ENCODE measurements at places on chromosomes 4 and X.

DNA sequence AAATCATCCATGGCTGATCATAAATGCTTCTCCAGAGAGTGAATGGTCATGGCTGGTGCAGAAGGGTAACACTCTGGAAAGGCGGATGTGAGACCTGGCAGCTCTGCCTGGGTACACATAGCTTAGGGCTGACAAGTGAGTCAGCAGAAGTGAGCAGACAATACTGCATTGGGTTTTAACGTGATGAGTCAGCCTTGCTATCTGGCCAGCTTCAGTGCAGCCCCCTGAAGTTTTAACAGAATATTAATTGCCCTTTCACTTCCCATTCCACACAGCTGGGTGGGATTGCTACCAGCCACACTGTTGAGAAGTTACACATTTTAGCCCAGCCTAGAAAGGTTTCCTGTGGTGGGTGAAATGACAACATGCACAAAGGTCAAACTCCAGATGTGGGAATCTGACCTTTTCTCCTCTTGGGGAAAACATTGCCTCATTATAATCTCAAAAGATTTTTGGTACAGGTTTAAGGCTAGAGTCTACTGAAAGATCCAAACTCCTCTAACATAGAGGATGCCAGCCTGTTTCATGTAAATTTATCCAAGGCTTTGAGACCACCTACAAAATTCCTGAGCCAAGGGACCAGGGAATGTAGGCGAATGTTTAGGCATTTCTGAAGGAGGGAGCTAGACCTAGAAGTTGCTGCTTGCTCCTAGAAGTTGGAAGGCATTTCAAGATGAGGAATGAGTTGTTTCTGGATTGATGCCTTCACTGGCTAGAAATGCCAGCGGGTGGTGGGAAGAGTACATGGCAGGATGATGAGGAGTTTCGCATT lies 230.3 kb upstream of the PGRMC2 start:
- no peak for DNase-seq

- no peak for DNase-seq
These were observed 158.1 kb downstream of the ATP10D start for GRCh38 chr4:47642985-47643760.

DNA sequence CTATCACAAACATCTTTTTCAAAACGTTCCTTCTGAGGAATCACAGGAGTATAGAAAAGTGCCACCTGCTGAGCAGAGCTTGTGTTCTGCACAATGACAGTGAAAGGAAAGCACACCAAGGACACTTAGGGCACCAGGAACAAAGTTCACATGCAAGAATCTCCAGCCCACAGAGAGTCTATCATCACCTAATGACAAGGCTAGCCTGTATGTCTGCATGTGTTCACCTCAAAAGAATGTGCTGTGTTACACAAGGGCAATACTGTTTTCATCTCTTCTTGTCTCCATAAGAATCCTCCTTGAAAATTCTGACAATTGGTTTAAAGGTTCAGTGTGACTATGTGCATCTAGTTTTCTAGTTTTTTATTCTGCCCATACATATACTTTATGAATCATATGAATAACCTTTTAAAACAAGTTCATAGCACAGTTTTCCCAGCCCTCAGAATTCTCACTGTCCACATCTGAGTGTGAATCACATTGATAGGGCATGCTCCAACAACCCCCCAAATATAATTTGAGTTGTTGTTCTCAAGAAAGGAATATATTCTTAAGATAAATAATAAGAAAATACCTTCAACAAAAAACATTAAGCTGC lies 118.0 kb downstream of the PWWP3B start:
- no peak for DNase-seq

DNA sequence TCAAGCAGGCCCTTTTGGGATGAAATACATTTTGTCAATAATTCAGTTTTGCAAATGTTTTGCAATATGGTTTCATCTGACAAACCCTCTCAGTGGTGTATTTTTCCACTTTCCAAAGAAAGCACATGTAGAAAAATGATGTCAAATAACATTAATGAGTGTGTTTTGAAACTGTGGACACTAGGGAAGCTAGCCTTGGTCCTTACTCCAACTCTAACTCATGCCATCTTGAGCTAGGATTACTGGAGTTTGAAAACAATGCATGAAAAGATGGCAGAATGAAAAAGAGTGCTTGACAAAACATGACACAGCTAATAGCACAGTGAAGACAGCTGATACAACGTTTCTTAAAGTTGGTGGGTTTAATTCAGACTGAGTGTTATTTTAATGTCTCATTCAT lies 41.4 kb downstream of the HAND2 start:
- no peak for DNase-seq

DNA sequence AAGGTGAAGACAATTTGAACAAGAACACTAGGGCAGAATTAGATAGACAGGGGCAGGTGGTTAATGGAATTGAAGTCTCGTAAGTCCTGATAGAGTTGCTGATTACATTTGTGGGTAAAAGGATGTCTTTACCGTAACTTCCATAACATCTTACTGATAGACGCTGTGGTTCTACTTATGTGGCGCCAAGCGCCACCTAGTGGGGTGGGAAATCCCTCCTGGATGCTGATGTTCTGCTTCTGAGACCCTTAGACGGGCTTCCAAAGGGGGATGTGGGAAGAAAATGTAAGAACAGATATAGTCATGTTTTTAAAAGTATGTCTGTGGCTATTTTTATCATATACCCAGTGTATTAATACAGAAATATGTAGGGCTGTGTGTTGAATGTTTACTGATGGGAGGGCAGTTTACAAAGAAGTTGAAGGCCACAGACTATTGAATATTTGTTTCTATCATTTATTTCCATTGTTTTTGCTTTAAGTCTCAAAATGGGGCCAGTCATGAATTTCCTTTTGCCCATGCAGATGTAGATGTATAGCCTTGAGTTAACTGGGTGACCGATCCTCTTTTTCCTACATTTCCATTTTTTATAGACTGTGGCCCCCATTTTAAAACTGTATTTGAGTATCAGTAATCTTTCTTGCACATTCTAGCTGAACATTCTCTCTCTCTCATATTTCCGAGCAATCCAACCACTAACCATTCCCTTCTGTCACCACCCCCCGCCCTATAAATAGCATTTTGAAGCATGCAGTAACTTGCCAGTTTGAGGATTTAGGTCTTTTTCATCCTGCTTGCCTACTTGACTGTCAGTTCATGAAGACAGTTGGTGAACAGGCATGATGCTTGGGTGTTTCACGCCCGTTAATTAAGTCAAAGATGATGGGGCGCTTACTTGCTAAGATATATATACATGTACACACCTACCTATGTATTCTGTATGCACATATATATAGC lies 12.1 kb upstream of the TLR8 start:
- peak; percentile 10 for DNase-seq

- no peak for DNase-seq
These were observed 176.9 kb downstream of the ZIC3 start for GRCh38 chrX:137742846-137743245.

DNA sequence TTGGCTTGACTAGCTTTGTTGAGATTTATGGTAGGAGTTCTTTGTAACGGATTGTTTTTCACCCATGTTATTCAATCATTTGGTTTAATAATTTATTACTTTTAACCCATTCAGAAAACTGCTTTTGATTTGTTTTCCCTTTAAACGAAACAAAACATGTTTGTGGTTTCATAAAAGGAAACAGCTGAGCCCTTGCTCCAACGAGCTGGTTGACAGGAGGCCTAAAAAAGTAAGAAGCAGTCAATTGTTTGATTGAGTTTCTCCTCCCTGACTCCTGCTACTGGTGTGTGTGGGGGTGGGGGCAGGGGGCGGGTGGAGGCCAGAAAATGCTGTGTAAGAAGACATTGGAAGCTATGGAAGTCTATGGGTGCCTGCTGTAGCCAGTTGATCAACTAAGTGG lies 102.8 kb downstream of the CHRDL1 start:
- no peak for DNase-seq

DNA sequence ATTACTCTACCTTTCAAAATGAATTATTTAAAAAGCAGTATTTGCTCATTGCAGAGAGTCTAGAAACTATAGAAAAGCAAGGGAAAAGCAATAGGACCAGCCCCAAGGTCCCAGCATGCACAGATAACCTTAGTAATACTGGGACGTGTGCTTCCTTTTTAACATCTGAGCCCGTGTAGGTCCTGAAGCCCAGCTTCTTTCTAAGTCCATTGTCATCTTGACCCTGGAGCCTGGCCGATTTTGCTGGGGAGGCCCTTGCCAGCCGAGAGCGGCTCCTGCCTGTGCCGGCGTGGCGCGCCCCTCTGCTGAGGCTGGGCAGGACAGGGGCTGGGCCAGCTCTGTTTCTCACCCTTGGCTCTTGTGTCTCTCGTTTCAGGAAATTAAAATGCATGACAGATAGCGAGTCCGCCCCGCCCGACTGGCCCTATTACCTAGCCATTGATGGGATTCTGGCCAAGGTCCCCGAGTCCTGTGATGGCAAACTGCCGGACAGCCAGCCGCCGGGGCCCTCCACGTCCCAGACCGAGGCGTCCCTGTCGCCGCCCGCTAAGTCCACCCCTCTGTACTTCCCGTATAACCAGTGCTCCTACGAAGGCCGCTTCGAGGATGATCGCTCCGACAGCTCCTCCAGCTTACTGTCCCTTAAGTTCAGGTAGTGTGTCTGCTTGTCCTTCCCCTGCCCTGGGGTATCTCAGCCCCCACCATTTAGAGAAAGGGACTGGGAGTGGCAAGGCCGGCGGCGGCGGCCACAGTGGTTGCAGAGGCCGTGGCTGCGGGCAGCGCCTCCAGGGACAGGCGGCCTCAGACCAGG lies 4.1 kb downstream of the MSANTD1 start:
- no peak for DNase-seq

- no peak for DNase-seq
These were observed 60.2 kb upstream of the CBR4 start for GRCh38 chr4:169070071-169070894.

- DNase-seq, result no peak
These were observed 74.1 kb downstream of the SLC10A6 start for GRCh38 chr4:86775061-86775460.

DNA sequence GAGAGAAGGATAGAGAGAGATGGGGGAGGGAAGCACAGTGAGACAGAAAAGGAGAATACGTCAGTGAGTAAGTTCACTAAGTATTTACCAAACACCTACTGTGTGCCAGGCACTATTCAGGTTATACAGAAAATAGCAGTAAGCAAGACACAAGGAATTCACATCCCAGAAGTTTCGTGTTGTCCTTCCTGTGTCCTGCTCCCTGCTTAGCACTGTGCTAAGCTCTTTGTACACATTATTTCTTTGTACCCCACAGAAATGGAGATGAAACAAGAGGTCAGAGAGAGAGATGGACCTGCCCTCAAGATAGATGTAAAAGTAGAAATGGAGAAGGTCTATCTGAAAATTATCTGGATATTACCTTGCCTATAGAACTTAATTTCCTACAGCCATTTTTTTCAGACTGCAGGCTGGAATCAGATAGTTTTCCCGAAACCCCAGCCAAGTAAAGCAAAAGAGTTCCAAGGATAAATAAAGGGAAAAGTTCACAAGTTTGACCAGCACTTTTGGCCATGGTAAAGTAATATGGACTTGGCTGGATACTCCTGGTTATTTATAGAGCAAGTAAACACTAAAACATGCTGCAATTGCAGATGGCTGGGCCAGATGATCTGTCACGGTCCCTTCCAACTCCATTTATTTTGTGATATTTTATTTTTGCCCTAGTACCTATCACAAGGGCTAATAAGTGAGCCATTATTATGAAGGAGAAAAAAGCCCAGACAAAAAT lies 353.7 kb upstream of the SLC7A11 start:
- DNase-seq, result no peak

DNA sequence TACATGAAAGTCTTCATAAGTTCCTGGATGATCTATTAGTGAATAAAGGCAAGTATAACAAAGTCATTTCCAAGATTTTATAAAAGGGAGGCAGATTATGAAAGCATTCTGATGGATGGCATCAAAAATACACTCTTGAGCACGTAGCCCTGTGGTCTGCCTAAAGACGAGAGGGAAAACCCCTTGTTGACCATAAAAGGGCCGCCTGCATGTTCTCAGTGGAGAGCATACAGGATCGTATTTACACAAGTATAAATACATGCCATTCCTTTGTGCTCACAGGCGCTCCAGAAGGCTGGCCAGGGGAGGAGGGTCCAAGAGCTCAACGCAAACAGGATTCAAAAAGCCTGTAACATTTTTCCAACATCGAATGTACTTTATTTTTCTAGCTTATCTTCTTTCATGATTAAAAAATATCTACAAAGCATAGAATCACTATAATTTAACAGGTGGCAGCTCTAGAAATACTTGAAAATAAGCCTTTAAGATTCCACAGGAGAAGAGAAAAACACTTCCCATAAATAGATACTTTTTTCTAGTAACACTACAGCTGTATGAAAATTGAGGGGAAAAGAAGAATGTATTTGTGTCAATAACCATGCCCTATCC lies 29.6 kb downstream of the PDGFC start:
- no peak for DNase-seq

- DNase-seq, result no peak
These were observed 191.4 kb downstream of the SOWAHB start for GRCh38 chr4:76706581-76706980.

- DNase-seq, result no peak
These were observed 146.8 kb upstream of the RBPJ start for GRCh38 chr4:26174027-26174426.

- DNase-seq, result no peak
These were observed 25.3 kb downstream of the ACSL4 start for GRCh38 chrX:109707720-109708119.
